ENCODE measurements at places on chromosomes 1 and 21. TPM values are rescaled to one million over a fixed set of nuclear protein-coding genes. Genes with fewer than 3 reads are reported as not detected.

The NUCKS1 gene
- 117 TPM for total RNA-seq

DNA sequence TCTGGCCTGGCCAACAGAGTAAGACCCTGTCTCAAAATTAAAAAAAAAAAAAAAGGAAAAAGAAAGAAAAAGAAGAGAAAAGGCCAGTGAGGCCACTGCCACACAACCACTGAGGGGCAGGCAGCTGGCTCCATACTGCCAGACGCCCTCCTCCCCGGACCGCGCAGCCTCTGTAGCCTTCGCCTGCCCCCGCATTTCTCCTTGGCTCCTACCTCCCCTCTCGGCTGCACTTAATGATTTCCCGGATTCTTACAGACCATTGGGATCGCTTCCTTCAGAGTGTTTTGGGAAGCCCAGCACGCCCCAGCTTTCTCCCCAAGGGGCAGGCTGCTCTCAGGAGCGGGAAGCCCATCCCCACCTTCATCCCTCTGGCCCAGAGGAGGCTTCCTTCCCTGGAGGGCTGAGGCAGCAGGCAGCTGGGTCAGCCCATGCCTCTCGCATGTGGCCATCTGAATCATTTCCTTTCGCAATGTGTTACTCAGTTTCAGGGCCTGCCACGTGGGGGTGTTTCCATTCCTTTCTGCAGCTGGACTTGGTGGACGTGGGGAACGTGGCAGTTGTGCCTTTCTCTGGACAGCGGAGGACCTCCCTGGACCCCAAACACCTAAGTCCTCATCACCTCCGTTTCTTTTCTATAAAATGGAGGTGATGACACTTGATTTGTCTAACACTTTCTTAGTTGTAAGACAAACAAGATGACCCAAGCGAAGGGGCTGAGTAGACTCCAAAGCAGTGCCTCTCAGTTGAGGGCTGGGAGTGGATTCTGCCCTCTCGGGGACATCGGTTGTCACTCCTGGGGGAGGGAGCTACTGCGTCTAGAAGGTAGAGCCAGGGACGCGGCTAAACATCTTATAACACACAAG, 2.3 kb downstream of the SLC2A5 start:
- DNase-seq, result no peak
- no peaks in the 10 kb centered on the region for H3K36me3 ChIP-seq
- no peaks in the 10 kb centered on the region for H3K27me3 ChIP-seq
- H3K27ac ChIP-seq, result no peak overlapping the region
- no peak overlapping the region for H3K4me3 ChIP-seq
- peaks cover 17% of the 10 kb centered on the region for H3K4me1 ChIP-seq

- no peak overlapping the region for H3K27ac ChIP-seq
- H3K4me3 ChIP-seq, result no peak overlapping the region
- no peak for DNase-seq
Observed at GRCh38 chr1:220983877-220984635, 104.8 kb downstream of the HLX start.

GRCh38 chr1:6523566-6523965, 30.7 kb downstream of the NOL9 start:
- DNase-seq, result no peak
- H3K4me1 ChIP-seq, result no peaks in the 10 kb centered on the region
- H3K36me3 ChIP-seq, result peaks cover 35% of the 10 kb centered on the region

GRCh38 chr1:180040034-180040433, 85.4 kb downstream of the CEP350 start:
- H3K36me3 ChIP-seq, result peaks cover 73% of the 10 kb centered on the region
- H3K4me1 ChIP-seq, result no peaks in the 10 kb centered on the region
- no peak overlapping the region for H3K27ac ChIP-seq
- no peak for DNase-seq
- H3K4me3 ChIP-seq, result no peak overlapping the region
